ENCODE measurements at places on chromosomes 3 and 15.

- no peak for DNase-seq
Measured at GRCh38 chr3:123423031-123423430, 25.9 kb downstream of the ADCY5 start.

DNA sequence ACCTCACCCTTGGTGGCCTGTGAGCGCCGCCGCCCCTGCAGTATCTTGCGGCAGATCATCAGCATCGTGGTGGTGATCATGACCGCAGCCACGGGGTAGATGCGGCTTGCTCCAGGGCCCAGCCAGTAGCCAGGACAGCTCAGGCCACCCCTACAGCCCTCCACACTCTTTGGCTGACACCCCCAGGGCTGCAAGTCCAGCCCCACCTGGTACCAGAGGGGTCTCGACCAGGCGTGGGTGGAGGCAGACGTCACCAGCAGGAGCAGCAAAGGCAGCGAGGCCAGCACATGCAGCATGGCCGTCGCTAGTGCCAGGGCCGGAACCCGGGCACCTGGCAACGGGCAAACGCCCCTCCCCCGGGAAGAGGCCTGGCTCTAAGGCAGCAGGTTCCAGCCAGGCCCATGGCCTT is at the start of gene TMEM89:
TSS of gene TMEM89 (minus strand) at position 309 of the 409 bp plus-strand sequence. CDS start at position 296, 13 bp downstream.
- DNase-seq: no peak

DNA sequence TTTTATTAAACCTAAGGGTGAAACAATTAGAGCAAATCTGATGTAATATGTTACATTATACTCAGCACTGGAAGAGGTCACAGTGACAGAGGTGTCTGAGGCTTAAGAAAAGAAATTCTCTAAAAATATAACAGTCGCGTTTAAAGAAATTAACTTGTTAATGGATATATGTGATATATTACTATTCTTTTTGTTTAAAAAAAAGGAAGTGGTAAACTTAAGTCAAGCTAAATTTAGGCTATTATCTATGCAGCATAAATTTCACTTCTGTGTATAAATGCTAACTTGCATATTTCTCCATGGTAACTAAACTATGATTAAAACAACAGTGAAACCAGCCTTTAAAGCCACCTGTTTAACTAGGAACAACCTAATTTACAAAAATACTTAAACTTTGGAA is 191.3 kb downstream of the FOXP1 start:
- no peak for DNase-seq

DNA sequence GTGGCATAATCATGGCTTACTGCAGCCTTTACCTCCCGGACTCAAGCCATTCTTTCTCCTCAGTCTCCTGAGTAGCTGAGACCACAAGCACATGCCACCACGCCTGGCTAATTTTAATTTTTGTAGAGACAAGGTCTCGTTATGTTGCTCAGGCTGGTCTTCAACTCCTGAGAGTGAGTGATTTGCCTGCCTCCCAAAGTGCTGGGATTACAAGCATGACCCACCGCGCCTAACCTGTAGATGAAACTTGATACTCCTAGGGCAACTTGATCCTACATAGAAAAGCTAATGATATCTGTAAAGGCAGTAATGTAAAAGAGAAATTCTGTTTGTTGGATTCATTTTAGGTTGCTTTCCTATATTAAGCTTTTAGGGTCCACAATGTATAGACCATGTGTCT is 391.9 kb upstream of the THRB start:
- DNase-seq: peak; percentile 51

GRCh38 chr3:170425491-170426239 is 7.0 kb downstream of the CLDN11 start:
- peak; percentile 38 for DNase-seq

- DNase-seq: no peak
Measured at GRCh38 chr3:139120086-139121056, 75.7 kb upstream of the PRR23C start.

GRCh38 chr15:85097250-85097649 is 115.6 kb downstream of the PDE8A start:
- DNase-seq: no peak

DNA sequence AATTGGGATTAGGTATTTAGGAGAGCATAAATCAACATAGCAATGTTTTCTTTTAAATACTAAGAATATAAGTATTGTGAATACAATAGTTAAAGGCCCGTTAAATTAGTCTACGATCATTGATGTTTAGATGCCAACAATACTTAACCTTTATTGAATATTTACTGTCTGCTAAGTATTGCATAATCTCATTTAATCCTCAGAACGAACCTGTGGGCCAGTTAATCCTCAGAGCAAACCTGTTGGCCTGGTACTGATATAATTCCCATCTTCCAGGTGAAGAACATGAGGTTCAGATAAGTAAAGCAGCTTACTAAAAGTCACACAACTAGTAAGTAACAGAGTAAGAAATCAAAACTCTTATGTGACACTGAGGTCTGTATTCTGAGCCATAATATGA is 57.4 kb upstream of the ACKR4 start:
- DNase-seq: no peak
